ENCODE measurements at places on chromosomes 2 and 18.
A peak's percentile ranks its signal among the peaks of the same experiment; 100 is the strongest.

DNA sequence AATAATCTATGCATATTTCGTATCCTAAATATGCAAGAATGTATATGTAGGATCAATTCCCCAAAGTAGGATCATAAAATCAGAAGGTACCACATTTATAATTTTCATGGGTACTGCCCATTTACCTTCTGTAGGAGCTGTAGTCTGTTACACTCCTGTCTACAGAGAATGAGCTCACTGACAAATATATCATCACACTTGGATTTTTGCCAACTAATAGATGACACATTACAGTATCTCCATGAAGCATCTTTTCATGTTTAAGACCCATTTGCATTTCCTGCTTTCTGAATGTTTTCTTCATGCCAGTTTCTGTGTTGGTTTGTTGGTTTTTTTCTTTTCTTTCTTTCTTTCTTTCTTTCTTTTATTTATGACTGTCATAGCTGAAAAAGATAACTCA lies 70.9 kb upstream of the EML6 start:
- DNase-seq, result no peak

DNA sequence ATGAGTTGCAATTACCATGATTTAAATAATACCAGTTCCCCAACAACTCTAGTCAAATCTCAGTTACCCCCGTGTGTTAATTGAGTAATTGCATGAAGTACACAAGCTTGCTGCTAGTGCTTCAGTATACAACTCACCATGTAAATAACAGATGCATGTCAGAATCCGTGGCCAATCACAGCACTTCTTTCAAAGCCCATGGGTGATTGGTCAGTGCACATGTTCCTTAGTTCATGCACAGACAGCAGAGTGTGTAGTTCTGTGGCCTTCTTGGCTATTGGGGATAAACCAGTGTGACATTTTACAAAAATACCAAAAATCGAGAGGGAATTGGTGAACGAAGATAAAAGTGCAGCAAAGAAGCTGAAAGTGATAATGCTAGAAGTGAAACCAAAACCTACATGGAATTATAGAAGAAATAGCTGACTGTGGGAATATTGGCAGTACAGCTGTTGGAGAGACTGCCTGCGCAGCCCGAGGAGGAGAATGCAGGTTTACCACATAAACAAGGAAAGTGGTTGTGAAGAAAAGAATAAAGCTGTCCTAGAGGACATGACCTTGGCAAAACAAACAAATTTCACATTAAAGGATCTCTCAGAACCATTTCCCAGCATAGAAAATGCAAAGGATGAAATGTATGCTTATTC lies 59.4 kb downstream of the NEDD4L start:
- DNase-seq, result no peak

GRCh38 chr2:95285542-95285932 lies 11.3 kb downstream of the PROM2 start:
- DNase-seq, result no peak

- no peak for DNase-seq
Measured at GRCh38 chr18:8791171-8791651, 85.9 kb downstream of the MTCL1 start.

GRCh38 chr2:86788881-86789686 lies 1.6 kb downstream of the CD8A start:
- DNase-seq, result no peak

DNA sequence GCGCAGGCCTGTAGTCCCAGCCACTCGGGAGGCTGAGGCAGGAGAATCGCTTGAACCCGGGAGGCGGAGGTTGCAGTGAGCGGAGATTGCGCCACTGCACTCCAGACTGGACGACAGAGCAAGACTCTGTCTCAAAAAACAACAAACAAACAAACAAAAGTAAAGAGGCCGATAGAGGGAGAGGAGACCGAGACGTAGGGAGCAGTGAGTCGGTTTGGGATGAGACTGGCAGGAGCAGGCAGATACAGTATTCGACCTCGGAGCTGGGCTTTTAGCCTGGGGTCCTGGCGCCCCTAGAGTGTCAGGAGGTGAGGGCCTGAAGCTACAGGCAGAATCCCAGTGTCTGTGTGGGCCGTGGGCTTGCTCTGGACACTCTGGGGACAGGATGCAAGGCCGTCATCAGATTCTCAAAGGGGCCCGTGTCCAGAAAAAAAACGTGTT lies 51.2 kb downstream of the SLC4A1AP start:
- DNase-seq, result no peak

- no peak for DNase-seq
Measured at GRCh38 chr2:212343167-212343566, 195.4 kb downstream of the ERBB4 start.

DNA sequence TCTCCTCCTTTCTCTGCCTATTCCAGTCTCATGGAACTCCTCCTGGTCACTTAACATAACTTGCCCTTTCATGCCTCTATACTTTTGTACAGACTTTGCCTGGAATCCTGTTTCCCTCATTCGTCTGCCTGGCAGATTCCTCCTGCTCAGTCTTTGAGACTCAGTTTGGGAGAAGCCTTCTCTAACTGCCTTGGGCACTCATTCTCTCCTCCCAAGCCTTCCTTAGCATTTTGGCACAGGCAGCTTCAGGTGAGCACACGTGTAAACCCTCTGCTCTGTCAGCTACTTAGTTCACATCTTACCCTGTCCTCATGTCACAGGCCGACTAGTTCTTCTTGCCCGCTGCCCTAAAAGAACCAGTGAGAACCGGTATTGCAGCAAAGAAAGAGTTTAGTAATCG lies 6.0 kb upstream of the FAM98A start:
- no peak for DNase-seq

DNA sequence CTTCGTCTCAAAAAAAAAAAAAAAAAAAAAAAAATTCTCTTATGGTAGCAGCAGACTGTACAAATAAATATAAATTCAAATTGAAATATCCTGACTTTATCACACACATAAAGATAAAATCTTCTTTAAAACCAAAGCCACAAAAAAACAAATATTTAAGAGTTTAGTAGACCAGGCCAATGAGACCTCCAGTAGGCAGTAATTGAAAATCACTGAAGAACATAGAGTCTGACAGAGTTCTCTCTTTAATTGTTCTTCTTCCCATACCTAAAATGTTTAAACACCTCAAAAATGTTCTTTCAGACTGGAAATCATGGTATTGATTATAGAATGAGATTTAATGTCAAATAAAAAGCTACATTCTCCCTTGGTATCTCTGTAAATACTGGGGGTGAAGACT lies 20.8 kb downstream of the PRPF40A start:
- no peak for DNase-seq

- no peak for DNase-seq
Measured at GRCh38 chr2:200653021-200653420, 67.2 kb downstream of the AOX1 start.

DNA sequence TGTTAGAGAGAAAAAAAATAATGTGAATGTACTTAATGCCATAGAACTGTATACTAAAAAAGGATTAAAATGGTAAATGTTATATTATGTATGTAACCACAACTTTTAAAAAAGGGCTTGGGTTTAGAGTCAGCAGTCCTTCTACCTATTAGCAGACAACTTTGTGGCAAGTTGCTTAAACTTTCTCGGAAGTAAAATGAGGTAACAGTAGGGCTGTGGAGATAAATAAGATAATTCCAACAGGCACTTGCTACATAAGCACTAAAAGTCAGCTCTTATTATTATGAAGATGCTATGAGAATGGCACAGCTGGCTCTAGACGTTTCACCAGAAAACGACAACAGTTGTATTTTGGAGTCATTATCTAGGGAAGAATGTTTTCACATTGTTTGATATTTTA lies 31.3 kb downstream of the AAK1 start:
- no peak for DNase-seq

GRCh38 chr2:37604716-37605115 lies 66.7 kb downstream of the CDC42EP3 start:
- DNase-seq, result no peak

- no peak for DNase-seq
Measured at GRCh38 chr2:236246711-236247246, 17.4 kb downstream of the ASB18 start.

- DNase-seq, result peak; percentile 30
Measured at GRCh38 chr2:66434679-66435548, at the start of gene MEIS1. Gene MEIS1, plus strand, starts transcription at chr2:66435125. Its CDS starts 732 bp downstream, at chr2:66435857.

All from CD4-positive, alpha-beta T cell treated with Interleukin-21 for 1 hour (primary cell).